ENCODE measurements at places on chromosomes 5 and 9.

- no peak for DNase-seq
These were observed 102.0 kb downstream of the STK32A start for GRCh38 chr5:147336876-147337275.

DNA sequence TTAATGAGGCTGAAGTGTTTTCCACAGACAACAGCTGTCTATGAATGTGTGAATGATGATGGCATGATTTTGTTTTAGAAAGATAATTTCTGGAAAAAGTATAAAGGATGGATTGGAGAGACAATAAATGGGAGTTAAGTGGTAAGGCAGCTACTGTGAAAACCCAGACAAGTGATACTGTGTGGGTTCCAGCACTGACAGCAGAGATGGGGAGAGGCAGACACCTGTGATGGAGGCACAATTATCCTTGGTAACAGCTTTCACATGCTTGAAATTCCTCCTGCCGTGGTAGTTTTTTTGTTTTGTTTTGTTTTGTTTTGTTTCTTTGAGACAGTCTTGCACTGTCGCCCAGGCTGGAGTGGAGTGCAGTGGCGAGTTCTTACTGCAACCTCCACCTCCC, 189.3 kb downstream of the DEPDC1B start:
- no peak for DNase-seq

DNA sequence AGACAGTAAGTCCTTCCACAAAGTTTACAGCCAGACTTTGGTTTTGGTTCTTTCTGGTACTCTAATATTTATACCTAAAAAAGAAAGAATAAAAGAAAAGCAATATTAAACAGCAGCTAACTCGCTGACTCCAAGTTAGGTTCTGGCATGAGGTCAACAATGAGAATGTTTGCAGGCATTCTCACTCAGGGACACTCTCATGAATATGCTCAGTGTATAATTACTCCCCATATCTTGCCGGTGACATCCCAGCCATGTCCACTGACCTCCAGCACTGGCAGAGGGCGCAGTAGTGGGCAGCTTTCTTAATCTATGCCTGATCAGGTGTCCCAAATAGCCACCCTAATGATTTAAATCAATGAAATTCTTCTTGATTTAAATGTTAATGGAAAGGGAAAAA, 151.5 kb downstream of the BNC2 start:
- peak; percentile 74 for DNase-seq

- no peak for DNase-seq
These were observed 176.3 kb downstream of the TMEM161B start for GRCh38 chr5:88092358-88092757.

DNA sequence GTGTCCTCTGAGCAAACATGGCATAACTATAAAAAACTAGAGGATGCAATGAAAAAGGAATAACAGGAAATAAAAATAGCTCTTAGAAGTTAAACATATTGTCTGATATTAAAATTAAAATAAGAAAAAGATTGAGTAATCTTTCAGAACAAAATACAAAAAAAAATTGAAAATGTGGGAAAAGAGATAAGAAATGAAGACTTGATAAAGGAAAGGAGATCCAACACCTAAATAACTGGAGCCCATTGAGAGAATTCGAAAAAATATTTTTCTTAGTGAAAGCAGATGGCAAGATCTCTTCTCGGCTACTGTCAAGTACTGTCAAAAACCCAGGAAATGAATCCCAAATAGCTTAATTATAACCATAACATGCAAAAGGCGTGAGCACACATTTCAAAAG, 24.9 kb downstream of the LIFR start:
- no peak for DNase-seq

DNA sequence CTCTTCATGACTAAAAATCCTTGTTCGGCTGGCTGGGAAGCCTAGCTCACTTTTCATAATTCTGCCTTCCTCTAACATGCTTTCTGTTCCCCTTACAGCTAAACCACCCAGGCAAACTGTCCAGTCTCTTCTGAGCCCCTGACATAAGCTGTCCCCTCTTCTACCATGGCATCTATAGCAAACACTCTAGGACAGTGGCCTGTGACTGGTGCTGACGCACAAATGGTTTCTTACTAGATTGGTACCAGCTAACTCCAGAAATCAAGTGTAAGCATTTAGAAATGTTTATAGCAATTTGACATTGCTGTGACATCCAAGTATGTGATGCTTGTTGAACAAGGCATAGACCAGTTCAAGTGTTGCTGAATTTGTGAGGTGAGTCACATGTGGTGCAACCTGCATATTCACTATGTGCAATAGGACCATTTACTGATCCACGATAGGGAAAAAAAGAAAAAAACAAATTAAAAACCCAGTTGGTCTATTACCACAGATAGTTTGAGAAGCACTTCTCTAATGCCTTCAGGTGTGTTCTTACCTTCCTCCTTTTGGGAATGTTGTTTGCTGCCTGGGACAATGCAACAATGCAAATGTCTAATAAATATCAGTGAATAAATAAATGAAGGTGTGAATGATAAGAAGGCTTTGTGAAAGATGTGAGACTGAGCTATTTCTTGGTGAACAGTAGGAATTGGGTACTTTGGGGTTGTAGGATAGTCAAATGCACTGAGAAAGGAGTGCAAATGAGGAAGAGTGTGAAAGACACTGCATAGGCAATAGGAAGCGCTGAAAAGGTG, 22.4 kb downstream of the ELOVL7 start:
- DNase-seq: no peak

GRCh38 chr9:118318770-118319431, 614.7 kb downstream of the TLR4 start:
- DNase-seq: no peak

DNA sequence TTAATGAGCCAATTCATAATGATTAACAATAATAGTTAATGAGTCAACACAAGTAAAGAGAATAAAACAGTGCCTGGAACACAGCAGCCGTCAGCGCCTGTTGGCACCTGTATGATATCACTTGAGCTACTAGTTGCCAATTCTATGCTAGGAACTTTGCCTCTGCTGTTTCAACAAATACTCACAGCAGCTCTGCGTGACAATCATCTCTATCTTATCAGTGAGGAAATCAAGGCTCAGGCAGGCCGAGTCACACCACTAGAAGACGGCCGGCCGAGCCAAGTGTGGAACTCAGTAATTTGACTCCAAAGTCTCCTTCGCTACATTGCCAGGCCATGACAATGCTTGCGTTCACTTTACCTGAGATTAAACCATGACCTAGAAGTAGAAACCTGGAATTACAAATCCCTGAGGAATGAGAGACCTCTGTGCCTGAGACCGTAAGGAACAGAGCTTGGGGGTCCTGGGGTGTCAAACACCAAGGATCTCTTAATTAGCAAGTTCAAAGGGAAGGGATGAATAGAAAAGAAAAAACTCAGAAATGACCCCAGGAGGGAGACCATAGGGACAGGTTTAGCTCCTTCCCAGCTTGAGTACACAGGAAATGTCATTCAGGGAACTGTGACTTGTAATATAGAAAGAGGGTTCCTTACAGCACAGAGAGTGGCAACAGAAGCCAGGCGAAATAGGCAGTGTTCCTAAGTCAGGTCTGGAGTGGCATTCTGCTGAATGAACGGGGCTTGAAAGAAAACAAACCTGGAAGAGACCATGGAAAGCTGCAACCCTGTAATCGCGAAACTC, 109.1 kb downstream of the SUSD1 start:
- peak; percentile 64 for DNase-seq

DNA sequence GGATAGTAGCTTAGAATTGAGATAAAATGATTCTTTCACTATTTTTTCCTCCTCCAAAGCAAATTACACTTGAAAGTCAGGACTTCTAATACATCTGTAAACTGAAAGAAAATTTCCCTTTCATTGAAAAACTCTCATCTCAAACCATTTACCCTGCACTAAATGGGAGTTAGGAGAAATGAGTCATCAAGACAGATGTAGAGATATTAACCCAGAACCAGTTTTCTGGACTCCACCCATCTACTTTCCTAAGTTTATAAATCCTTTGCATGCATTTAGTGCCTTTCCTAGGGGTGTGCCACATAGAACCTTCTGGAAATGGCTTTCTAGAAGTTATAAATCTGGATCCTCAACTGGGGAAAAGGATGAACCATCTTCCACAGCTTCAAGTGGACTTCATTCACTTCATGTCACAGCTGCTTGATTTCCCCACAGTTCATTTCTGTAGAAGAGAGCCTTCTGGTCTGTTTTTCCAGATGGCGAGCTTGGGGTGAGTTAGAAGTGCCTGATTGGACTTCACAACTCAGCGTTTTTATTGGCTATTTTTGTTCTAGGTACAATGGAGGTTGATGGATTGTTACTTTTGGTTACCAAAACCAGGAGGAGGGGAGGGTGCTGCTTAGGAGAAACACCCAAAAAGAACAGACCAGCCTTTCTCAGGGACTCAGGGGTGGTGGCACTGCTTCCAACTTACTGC, 72.5 kb upstream of the GPR151 start:
- peak; percentile 1 for DNase-seq

GRCh38 chr9:91882627-91883026, 67.4 kb downstream of the ROR2 start:
- DNase-seq: no peak

GRCh38 chr9:120394058-120394669, 185.8 kb downstream of the CDK5RAP2 start:
- DNase-seq: peak; percentile 46

GRCh38 chr5:179268966-179269693, 76.1 kb downstream of the ADAMTS2 start:
- no peak for DNase-seq

DNA sequence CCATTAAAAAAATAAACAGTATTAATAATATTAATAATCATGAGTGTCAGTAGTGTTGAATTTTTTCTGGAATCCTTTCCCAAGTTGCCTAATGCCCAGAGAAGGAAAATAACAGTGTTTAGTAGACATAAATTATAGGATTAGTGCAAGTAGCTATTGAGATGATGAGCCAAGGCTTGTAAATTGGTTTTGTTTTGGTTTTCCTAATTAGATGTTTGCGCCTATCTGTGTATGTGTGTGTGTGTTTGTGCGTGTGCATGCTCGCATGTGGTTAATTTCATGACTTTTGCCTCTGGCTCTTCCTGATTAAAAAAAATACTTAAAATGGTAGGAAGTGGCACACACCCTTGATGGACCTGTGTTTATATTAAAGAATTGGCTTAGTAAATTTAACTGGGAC, 55.4 kb downstream of the FXN start:
- no peak for DNase-seq

DNA sequence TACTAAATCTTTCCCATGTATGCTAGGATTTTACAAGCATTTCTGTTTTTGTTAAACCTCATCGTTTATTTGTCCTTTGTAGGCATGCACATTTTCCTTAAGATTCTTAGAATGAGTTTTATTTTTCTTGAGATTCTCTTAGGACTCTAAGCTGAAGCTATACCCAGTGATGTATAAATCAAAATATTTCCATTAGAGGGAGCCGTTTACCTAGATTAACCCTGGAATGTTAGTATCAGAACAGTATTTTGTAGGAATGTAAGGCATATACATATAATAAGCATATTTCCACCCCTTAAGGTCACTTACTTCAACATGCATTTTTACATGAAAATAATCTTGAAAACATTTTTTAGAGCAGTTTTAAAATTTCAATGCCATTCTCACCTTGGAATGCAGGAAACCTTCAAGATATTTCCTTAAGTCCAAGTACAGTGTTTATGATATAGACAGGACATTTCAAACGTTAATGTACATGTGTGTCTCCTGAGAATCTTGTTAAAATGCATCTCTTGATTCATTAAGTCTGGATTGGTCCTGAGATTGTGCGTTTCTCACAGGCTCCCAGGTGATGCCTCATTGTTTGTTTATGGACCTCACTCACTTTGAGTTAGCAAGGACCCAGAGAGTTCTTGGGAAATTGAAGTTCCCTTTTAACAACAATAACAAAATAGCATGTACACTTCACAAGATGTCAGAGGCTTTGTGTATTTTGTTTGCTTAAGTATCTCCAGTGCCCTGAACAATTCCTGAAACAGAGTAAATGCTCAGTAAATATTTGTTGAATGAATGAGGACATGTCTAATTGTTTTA, 34.9 kb upstream of the FCHO2 start:
- no peak for DNase-seq

GRCh38 chr9:69976152-69976551, 67.5 kb upstream of the MAMDC2 start:
- DNase-seq: no peak

DNA sequence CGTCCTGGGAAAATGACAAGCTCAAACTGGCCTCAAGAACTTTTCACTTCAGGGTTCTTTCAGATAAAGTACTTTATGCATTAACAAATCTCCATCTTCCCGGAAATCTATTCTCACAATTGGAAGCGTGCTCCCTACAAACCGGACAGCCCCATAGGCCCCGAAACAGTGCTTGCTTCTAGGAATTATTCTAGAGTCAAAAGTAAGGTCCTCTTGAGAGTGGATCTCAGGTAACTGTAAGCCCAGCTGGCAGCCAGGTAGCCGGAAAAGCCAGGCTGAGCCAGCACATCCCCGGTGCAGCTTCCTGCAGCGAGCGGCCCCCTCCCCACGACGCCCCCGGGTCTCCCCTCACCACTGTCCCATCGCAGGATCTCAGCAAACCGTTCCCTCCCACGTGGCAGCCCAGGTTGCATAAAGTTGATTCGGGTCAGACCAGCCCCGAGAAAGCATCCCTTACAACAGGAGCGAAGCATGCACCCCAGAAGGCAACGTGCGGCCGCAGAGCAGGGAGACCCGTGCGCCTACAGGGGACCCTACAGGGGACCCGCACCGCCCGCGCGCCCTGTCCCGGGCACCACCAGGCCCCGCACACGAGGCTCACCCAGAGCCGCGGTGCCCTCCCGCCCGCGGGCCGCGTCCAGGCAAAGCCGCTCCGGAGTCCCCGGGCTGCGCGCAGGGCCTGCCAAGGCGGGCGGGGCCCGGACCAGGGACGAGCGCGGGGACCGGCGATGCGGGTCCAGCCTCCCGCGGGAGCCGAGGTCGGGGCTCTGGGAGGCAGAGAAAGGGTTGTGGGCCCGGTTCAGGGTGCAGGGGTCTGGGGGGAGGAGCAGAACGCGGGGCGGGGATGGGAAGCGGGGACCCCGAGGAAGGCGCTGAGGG, 920 bp downstream of the LPCAT1 start:
- no peak for DNase-seq

GRCh38 chr5:87411973-87412629, 629 bp downstream of the CCNH start:
- DNase-seq: peak; percentile 65

GRCh38 chr5:78809444-78809843, 160.9 kb upstream of the LHFPL2 start:
- DNase-seq: peak; percentile 33

DNA sequence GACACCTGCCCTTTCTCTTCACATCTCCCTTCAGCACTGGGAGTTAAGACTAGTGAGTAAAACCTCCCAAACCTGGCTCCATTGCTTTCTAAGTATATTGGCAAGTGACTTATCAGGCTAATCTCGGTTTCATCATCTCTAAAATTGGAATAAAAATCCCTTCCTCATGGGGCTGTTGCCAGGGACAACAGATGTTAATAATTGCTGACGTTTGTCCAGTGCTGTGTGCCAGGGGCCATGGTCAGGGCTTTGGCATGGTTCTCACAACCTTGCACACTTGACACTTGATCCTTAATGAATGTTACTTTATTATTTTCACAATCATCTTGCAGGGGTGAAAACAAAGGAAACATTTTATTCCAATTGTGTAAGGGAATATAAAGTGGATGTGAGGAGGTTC, 1262.0 kb upstream of the WWC1 start:
- DNase-seq: no peak
